ENCODE measurements at places on chromosomes 1 and 21. TPM values are rescaled to one million over a fixed set of nuclear protein-coding genes. Genes with fewer than 3 reads are reported as not detected.

DNA sequence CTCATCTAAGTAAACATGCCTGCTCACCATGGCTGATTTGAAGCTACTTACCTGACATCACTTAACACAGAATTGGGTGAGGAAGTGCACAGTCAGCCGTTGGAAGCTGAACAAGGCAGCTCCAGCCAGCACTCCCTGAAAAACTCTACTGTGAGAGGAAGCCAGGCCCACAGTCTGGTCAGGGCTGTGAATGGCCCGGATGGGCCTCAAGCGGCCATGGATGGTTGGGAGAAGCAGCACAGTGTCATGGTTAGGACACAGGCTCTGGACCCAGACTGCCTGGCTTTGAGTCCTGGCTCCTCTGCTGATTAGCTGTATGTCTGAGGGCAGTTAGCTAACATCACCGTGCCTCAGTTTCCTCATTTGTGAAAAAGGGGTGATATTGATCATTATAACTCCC lies 267.8 kb downstream of the GRIK3 start:
- DNase-seq, result no peak

DNA sequence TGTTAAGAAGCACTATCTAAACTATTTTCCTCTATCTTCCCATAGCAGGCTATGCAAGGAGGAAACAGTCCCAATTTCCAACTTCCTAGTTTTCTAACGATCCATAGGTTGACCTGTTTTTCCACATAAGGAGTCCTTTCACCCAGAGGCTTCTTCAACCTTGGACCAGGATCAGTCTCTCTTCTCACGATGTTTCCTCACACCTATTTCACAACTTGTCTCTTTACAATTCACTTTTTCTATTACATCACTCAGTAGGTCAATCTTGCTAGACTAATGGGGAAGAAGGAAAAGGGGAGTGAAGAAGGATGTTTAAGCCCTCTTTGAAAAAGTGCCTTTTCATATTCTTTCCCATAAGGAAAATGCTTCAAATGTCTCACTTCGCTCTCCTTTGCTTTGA lies 15.9 kb downstream of the PALMD start:
- no peak for DNase-seq

DNA sequence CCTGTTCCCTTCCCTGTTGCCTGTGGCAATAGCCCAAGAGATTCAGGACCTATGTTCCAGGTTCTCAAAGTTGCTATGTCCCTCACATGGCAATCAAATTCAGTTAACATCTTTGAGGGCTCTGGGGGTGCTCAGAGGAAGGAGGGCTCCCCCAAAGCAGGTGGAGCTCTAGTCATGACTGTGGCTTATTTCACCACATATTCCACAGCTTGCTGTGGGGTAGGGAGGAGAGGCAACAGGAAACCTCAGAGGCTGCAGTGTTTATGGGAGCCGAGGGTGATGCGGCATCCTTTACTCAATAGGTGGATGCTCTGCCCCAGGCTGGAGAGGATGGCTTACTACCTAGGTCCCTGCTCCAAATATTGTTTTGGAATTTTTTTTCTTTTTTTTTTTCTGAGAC lies 1.2 kb upstream of the MKNK1 start:
- DNase-seq, result no peak

The TCHH gene
- not detected for polyA plus RNA-seq

The RAB29 gene
- 9.2 TPM for polyA plus RNA-seq

Data from SK-N-SH (cell line).